ENCODE measurements at places on chromosomes 5 and 9. TPM values are rescaled to one million over a fixed set of nuclear protein-coding genes. Genes with fewer than 3 reads are reported as not detected.

The LECT2 gene
- not detected for total RNA-seq

DNA sequence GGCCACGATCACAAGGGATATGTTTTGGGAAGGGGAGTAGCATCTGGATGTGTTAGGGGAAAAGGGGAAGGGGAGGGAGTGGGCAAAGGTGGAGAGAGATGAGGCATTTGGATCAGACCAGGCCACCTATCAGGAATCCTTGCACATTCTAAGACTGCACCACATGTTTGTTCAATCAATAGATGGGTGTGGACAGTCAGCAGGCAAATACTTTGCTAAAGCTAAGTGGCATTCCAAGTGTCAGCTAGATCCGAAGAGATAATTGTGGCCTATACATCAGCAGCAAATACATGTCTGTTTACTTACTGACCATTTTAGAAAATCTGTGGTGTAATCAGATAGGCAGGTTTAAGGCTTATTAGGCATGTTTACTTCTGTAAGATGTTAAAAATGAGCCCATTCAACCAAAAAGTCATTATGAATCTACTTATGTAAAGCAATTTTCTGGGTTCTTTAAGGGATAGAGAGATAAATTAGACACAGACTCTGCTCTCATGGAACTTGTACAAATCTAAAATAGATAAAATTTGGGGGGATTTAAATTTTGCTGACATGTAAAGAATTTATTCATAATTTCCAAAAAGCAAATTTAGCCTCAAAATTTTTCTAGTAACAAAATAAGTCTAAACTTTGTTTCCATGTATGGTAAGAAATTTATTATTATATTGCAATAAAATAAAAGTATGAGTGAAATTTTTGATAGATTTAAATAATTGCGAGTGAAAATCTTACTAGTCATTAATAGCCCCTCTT, 107.3 kb downstream of the SNCAIP start:
- H3K4me1 ChIP-seq: no peaks in the 10 kb centered on the region
- no peaks in the 10 kb centered on the region for H3K27me3 ChIP-seq
- H3K36me3 ChIP-seq: no peaks in the 10 kb centered on the region
- no peak overlapping the region for H3K27ac ChIP-seq
- DNase-seq: no peak
- no peak overlapping the region for H3K4me3 ChIP-seq

The FGF1 gene
- total RNA-seq: 47.9 TPM

DNA sequence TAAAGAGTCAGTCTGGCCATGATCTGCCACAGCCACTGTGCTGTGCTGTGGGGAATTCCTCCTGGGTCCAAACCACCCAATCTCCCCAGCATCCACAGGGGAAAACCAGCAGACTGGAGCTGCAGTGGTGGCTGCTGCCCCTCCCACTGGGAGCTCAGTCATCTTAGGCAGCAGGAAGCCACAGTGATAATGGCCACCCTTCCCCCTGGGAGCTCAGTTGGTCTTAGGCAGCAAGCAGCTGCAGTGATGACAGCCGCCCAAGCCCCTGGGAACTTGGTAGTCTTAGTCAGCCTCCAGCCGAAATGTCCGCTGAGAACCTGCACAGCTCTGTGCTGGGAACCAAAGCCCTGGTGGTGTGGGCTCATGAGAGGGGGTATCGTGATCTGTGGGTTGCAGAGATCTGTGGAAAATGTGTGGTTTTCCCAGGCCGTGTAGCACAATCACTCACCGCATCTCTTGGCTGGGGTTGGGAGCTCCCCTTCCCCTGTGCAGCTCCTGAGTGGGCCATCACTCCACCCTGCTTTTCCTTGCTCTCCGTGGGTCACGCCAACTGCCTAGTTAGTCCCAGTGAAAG, 38.4 kb upstream of the SMIM15 start:
- H3K27me3 ChIP-seq: no peaks in the 10 kb centered on the region
- H3K4me3 ChIP-seq: no peak overlapping the region
- H3K27ac ChIP-seq: no peak overlapping the region
- H3K36me3 ChIP-seq: no peaks in the 10 kb centered on the region
- DNase-seq: no peak

DNA sequence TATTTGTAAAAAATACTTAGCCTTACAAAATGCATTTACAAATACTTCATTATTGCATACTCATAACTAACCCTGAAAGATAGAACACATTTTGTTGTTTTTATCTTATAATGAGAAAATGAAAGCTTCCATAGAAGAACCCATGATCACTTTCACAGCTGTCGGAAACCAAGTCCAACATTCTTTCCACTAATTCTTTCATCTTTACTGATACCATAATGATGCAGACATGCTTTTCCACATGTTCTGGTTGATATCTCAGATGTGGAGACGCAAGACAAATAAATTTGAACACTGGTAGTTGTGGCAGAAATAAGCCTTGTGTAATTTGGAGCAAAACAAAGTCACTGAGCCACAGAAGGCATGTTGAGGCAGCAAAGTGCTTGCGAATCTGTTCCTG, 136.0 kb downstream of the FBXO4 start:
- H3K4me3 ChIP-seq: no peak overlapping the region
- no peaks in the 10 kb centered on the region for H3K27me3 ChIP-seq
- H3K36me3 ChIP-seq: no peaks in the 10 kb centered on the region
- DNase-seq: no peak
- no peaks in the 10 kb centered on the region for H3K4me1 ChIP-seq

GRCh38 chr9:101832486-101832885, 94.0 kb upstream of the GRIN3A start:
- H3K4me3 ChIP-seq: no peak overlapping the region
- no peaks in the 10 kb centered on the region for H3K36me3 ChIP-seq
- no peaks in the 10 kb centered on the region for H3K4me1 ChIP-seq
- no peak for DNase-seq

DNA sequence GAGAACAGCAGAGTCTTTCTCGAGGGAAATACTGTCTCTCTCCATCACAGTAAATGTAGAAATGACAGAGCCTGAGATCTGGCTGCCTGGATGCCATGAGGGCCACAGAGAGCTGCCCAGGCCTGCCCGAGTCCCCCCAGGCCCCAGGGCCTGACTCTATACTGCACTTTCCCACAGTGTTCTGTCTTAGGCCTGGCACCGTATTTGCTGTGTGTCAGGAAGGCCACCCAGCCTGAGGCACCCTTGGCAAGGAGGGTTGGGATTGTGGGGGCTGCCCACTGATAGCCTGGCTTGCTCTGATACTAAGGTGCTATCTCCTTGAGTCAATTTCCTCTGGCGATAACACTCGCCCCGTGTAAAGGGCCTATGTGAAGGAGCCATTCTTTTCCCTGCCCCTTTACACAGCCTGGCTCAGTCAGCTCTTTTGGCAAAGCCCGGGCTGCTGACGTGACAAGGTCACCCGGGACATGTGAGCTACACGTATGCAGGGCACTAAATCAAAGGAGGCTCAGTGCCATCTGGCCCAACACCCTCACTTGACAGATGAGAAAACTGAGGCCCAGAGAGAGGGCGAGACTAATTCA, 630.1 kb upstream of the KLF4 start:
- H3K27me3 ChIP-seq: no peaks in the 10 kb centered on the region
- no peak for DNase-seq
- no peaks in the 10 kb centered on the region for H3K4me1 ChIP-seq
- no peak overlapping the region for H3K4me3 ChIP-seq

The PCSK5 gene
- total RNA-seq: 5.3 TPM

DNA sequence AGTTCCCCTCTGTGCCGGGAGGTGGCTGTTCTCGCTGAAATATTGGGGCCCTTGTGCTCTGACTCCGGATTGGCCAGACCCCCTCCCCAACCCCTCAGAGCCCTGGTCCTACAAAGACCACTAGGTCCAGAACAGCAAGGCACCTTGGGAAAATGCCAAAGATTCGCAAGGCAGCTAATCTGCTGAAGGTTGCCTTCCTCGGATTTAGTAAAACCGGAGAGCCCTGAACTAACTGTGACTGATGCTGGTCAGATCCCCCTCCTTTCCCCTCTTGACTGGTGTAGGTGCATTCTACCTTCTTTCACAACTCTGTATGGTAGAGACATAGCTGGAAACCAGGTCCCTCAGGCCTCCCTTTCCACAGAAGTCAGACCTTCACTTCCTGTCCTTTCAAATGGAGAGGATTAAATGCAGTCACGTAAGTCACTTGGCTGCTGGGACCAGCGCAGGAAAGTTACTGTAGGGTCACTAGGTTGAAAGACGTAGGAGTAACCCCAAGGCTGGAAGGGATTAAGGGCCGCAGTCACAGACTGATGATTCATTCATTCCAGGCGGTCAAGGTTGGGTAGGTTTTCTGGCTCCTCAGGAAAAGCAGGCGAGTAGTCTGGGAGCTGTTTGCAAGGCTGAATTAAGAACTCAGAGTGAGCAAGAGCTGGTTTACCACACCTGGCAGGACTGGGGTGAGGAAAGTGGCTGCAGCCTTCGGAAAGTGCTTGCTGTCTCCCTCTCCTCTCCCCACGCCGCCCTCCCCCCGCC, 5.3 kb downstream of the BARX1 start:
- no peak for DNase-seq
- H3K4me1 ChIP-seq: peaks cover 61% of the 10 kb centered on the region
- no peak overlapping the region for H3K27ac ChIP-seq
- peaks cover 72% of the 10 kb centered on the region for H3K27me3 ChIP-seq

DNA sequence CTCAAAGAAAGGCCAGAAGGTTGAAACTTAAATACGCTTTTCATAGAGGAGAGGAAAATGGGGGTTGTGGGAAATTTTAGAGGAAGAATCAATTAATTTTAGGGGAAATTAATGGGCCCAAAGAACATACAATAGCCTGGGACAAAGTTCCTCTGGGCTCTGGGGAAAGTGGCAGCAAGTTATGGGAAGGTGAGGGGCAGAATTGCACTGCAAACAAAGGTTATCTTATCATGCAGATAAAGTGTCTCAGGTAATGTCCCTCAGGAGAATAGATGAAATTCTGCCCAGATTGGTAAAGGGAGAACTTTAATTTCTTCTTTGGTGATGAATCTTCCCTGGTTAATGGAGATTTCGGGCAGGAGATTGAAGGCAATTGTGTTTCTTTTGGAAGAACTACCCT, 326.1 kb upstream of the SLC24A2 start:
- H3K36me3 ChIP-seq: no peaks in the 10 kb centered on the region
- no peak overlapping the region for H3K27ac ChIP-seq
- H3K27me3 ChIP-seq: no peaks in the 10 kb centered on the region
- no peak overlapping the region for H3K4me3 ChIP-seq

The TMEM203 gene
- 31.4 TPM for total RNA-seq

The CFAP77 gene
- 3.3 TPM for total RNA-seq

DNA sequence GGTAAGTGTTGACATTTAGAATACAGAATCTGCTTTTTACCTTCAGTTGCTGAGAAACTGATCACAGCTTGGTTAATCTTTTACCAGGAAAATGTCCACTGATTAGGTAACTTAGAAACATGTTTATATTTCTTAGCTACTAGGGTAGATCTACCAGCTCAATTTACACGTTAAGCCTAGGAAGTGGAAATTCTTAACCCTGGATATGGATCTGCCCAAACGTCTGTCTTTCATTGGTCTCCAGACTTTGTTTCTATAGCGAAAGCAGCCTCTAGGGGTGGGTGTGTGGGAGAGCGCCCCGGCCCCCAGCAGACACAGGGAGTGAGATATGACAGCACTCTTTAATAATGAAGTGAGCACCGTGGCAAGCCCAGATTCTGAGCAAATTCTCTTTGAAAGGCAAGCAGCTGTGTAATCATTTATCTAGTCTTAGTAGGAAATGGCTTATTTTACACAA, 141.6 kb upstream of the ZNF608 start:
- no peaks in the 10 kb centered on the region for H3K27me3 ChIP-seq
- peak overlapping the region; percentile 49 for H3K27ac ChIP-seq
- no peak overlapping the region for H3K4me3 ChIP-seq
- no peaks in the 10 kb centered on the region for H3K36me3 ChIP-seq

DNA sequence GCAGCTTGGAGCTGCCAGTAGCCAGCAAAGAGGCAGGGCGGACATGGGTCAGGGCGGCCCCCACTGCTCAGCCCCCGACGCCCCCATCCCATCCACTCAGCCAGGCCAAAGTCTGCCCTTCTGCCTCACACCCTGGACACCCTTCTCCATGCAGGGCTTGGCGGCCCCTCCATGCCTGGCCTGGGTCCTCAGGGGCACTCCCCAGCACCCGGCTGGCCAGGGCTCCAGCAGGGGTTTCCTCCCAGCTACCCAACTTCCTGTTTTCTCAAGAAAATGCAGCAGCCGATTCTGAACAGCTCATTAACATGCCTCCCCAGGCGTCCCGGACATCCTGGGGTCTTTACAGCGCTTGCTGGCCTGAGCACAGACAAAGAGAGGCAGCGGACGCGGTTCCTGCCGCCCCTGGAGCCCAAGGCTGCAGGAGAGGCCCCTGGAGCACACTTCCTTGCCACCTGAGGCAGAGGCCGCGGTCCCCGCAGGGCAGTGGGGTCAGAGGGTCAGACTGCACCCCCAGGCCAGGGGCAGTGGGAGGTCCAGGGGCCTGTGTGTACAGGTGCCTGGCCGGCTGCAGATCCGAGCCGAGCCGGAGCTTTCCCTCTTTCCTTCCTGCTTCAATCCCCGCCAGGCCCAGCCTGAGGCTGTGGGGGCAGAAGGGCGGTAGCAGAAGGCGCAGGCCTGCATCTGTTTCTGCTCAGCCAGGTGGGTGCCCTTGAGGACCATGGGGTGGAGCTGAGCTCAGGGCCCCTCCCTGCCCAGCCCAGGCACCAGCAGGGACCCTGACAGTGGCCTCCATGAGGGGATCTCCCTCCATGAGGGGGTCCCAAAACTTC, 18.7 kb upstream of the NRARP start:
- H3K27ac ChIP-seq: no peak overlapping the region
- no peaks in the 10 kb centered on the region for H3K27me3 ChIP-seq
- no peaks in the 10 kb centered on the region for H3K4me1 ChIP-seq
- H3K4me3 ChIP-seq: no peak overlapping the region
- no peak for DNase-seq
- no peaks in the 10 kb centered on the region for H3K36me3 ChIP-seq

DNA sequence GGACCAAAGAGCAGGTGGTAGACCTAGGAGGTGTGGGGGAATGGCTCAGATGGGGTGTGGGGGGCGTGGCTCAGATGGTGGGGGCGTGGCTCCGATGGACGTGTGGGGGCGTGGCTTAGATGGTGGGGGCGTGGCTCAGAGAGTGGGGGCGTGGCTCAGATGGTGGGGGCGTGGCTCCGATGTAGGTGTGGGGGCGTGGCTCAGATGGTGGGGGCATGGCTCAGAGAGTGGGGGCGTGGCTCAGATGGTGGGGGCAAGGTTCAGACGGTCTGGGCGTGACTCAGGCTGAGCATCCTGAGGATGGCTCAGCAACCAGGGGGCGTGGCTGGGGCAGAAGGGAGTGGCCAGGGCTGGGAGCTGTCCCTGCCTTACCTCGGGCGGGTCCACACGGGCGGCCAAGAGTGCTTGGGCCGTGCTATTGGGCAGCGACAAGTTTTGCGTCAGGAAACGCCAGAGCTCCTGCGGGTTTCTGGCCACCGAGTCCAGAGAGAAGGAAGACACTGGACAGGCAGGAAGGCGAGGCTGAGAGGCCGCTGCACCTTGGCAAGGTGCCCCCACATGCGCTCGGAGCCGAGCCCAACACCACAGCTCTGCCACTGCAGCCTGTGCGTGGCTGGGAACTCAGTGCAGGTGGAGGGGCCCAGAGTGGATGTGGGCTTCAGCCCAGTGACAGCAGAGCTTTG, 5.9 kb downstream of the ABCA2 start:
- no peak overlapping the region for H3K4me3 ChIP-seq
- no peak overlapping the region for H3K27ac ChIP-seq
- no peak for DNase-seq
- no peaks in the 10 kb centered on the region for H3K27me3 ChIP-seq

Measured in right atrium auricular region (tissue), 2 donors.